ENCODE measurements at places on chromosomes 3 and 15. TPM values are rescaled to one million over a fixed set of nuclear protein-coding genes. Genes with fewer than 3 reads are reported as not detected.

GRCh38 chr15:51735228-51736010 is 2.0 kb downstream of the LYSMD2 start:
- H3K4me1 ChIP-seq, result peaks cover 77% of the 10 kb centered on the region
- no peaks in the 10 kb centered on the region for H3K27me3 ChIP-seq
- H3K36me3 ChIP-seq, result no peaks in the 10 kb centered on the region
- H3K27ac ChIP-seq, result peak overlapping the region; percentile 92
- peak; percentile 71 for DNase-seq

- H3K27ac ChIP-seq, result no peak overlapping the region
- H3K27me3 ChIP-seq, result no peaks in the 10 kb centered on the region
- no peaks in the 10 kb centered on the region for H3K36me3 ChIP-seq
- H3K4me3 ChIP-seq, result no peak overlapping the region
Observed at GRCh38 chr3:37991823-37992222, 1.2 kb downstream of the VILL start.

- H3K4me1 ChIP-seq, result no peaks in the 10 kb centered on the region
- no peak overlapping the region for H3K4me3 ChIP-seq
- DNase-seq, result no peak
- H3K27ac ChIP-seq, result peak overlapping the region; percentile 34
- H3K36me3 ChIP-seq, result no peaks in the 10 kb centered on the region
Observed at GRCh38 chr15:89002830-89003229, 85.4 kb upstream of the ABHD2 start.

DNA sequence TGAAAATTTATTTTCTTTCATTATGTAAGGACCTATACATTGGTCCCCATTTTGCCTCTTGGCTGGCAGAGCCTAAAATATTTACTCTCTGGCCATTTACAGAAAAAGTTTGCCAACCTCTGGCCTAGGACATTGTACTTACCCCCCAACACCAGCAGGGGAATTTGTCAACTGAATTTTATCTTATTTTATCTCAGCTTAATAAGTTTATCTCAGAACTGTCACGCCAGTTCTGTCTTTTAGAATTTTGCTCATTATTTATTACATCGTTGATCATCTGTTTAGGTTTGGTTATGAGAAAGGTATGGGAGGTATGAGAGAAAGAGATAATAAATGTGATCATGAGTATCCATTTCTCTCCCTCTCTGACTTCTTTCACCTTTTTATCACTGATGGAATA is 38.3 kb downstream of the CHD2 start:
- peaks cover 23% of the 10 kb centered on the region for H3K36me3 ChIP-seq
- no peak overlapping the region for H3K4me3 ChIP-seq
- H3K27ac ChIP-seq, result peak overlapping the region; percentile 37
- no peaks in the 10 kb centered on the region for H3K27me3 ChIP-seq
- peaks cover 58% of the 10 kb centered on the region for H3K4me1 ChIP-seq

The ZIC4 gene
- not detected for total RNA-seq

The TRANK1 gene
- 92.3 TPM for total RNA-seq

The ANKRD34C gene
- not detected for total RNA-seq

The WDR93 gene
- 0.19 TPM for total RNA-seq
